Stimulated activated CD8-positive, alpha-beta memory T cell treated with anti-CD3 and anti-CD28 coated beads, Interleukin-4, amount 100 ng/mL, for 24 hours (primary cell): ENCODE measurements at places on chromosomes 1 and 21.

GRCh38 chr1:114771992-114772391 is 8.5 kb downstream of the SIKE1 start:
- no peak for DNase-seq

GRCh38 chr1:67973051-67973450 is 77.4 kb downstream of the DIRAS3 start:
- no peak for DNase-seq

GRCh38 chr1:93257889-93258288 is 77.4 kb downstream of the CCDC18 start:
- DNase-seq, result no peak

DNA sequence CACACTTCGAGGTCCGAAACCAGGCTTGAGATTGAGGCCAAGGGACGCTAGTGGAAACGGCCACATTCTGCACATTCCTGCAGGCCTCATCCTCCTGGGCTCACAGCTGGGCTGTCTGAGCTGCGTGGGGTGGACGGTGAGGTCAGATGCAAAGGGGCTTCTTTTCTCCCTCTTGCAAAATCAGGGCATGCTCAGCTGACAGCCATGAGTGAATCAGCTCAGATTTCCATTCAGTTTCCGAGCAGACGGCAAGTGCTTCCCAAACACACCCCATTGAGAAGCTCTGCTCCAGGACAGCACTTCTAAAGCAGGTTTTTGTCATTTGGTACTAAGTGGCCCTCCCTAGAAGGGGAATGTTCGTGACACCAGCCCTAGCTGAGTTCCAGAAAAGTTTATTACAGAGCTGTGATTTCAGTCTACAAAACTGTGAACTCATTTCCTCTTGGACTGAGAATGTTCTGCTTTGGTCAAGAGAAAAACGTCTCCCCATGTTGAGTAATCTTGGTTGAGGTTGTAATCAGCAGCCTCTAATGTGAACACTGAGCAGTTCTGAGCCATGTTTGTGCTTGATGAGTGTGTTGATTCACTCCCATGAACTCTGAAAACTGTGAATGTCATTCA is 10.0 kb downstream of the PDPN start:
- no peak for DNase-seq

- no peak for DNase-seq
Measured at GRCh38 chr1:199247891-199248290, 609.1 kb downstream of the PTPRC start.
